NCI-H460 (cell line): ENCODE measurements at places on chromosomes 4 and X. TPM values are rescaled to one million over a fixed set of nuclear protein-coding genes. Genes with fewer than 3 reads are reported as not detected.

ADH7 gene
- not detected in 2 replicates for total RNA-seq

GRCh38 chr4:85821688-85822455, 346.9 kb downstream of the ARHGAP24 start:
- DNase-seq, result no peak

GRCh38 chr4:172857026-172857425, 311.6 kb upstream of the GALNT7 start:
- no peak for DNase-seq

ARX gene
- total RNA-seq, result 0.20 and 0.30 TPM in 2 replicates

DNA sequence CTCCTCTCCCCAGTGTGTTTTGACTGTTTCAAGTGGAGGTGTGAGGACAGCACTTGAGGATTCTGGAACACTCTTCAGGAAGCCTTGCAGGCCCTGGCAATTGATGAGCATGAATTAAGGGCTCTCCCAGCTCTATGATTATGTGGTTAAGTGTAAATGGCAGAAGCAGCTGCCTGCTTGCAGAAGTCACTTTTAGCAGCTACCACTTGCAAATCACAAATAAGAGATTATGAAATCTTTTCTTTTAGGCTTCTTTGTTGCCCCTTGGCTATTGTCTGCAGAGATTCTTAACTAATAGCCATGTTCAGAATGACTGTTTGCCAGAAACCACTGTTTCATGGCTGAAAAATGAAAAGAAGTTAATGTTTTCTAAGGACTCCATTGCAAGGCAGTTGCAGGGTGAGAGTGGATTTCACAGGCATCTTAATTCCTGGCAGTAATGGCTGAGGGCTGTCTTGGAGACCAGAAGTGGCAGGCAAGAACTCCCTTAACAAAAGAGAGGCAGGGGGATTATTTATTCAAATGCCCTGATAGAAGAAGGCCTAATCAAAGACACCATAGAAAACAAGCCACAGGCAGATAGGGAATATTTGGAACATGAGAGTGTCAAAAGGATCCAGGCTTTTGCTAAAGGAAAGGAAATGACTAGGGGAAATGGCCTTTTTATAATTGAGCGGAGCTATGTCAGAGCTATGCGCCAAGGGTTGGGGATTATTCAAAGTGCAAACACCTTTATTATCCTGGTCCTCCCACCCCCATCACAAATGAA, 8.3 kb upstream of the HOPX start:
- DNase-seq, result no peak

GRCh38 chr4:158316264-158316663, 106.0 kb downstream of the TMEM144 start:
- DNase-seq, result no peak

DNA sequence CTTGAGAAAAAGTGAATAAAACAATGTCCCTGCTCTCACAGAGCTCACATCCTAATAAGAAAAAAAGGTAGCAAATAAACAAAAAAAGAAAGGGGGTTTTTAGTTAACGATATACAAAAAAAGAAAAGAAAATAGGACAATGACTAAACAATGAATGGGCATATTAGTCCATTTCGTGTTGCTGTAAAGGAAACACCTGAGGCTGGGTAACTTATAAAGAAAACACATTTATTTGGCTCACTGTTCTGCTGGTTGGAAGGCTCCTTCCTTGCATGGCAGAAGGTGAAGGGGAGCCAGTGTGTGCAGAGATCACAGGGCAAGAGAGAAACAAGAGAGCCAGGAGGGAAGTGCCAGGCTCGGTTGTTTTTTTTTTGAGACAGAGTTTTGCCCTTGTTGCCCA, 4.7 kb upstream of the KLF3 start:
- DNase-seq, result no peak

CT45A6 gene
- not detected in 2 replicates for total RNA-seq

NWD2 gene
- total RNA-seq, result not detected in 2 replicates

- DNase-seq, result no peak
These were observed 286.5 kb downstream of the GLUD2 start for GRCh38 chrX:121333942-121334341.

DNA sequence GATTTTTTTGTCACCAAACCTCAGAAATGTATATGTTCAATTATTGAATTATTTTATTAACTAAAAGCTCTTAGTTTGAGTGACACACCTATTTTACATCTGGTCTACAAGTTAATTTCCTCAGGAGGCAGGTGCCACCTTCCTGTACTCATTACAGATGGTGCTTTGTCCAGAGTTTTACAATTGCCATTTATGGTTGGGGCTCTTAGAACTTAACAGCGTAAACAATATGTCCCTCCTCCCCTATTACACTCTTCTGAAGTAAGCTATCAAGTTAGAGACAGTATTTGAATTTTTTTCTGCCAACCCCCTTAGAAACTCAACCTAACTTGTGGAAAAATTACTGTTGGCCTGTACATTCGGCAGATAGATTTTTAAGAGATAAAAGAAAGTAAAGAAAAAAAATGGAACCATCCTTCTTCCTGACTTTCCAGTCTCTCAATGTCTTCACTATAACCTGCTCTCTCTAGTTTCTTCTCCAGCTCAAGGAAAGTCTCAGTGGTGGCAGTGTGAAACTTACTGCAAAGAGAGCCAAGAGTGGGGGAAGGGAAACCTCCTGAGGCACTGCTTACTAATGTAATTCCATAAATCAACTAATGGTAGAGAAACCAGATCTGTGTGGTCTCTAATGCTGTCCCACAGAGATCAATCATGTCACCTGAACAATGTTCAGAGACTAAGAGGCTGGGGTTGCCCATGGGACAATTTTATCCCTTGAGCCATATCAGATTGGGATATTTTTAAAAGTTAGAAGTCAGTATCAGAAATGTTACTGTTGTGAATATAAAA, 7.8 kb downstream of the CXXC4 start:
- DNase-seq, result no peak

CLCN4 gene
- 3.4 and 4.1 TPM in 2 replicates for total RNA-seq

HSFX1 gene
- total RNA-seq, result 0.20 TPM in 1 of 2 replicates, not detected in the other

DNA sequence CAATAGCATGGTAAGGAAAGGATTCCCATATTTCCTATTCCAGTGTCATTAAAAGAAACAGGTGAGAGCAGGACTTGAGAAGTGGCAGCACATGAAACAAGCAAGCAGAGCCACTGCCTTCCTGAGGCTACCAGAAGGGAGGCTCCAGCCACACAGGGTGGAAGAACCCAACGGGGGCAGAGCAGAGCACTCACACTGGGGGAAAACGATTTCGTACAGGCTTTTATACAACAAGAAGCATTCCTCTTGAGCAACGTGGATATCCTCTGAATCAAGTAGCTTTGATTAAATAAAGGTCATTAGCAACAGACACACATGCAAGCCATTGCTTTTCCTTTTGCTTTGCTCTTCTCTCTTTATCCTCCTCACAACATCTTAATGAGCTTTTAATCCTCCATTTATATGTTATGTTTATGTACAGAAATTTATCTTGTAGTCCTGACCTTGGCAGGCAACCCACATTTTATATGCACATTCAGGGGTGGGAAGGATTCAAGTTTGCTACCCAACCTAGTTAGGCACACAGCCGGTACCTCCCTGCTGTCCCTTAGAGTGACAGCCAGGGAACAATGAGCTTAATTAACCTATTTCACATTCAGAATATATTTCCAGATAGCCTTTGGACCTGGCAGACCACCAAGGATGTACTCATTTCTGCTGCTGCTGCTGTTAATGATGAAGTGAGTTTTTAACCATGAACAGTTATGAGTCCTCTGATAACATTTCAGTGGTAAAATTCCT, 202.1 kb downstream of the ARHGAP24 start:
- DNase-seq, result no peak

GRCh38 chr4:104394406-104395167, 100.1 kb downstream of the CXXC4 start:
- DNase-seq, result no peak

DNA sequence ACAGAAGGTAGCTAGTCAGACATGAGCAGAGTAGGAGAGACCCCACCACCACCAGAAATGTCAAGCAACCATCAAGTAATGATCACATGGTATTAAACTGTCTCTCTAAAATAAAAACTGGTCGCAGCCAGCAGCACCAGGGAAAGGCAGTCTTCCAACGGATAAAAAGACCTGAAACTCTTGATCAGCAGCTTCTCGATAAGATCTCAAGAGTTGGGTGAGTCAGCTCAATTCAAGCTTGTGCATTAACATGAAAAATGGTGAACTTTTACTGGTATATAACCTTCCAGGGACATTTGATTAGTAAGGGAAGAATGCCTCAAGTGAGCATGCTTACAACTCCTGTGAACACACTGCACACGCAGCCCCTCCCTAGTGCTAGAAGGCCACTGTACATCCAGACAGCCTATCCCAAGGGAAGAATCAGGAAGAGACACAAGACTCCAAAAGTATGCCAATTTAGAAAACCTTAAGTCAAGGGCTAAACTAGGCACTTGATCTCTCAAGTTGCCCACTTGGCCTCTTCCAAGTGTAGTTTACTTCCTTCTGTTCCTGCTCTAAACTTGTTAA, 270.0 kb upstream of the GNPDA2 start:
- DNase-seq, result no peak
